Small intestine (tissue), 16 donors: ENCODE measurements at places on chromosomes 11 and 22. TPM values are rescaled to one million over a fixed set of nuclear protein-coding genes. Genes with fewer than 3 reads are reported as not detected.

- peaks cover 8% of the 10 kb centered on the region for H3K4me1 ChIP-seq
- DNase-seq: peak; percentile 35
- no peak overlapping the region for H3K27ac ChIP-seq
- H3K36me3 ChIP-seq: peaks cover 67% of the 10 kb centered on the region
Measured at GRCh38 chr11:62716206-62716605, 8.7 kb downstream of the GNG3 start.

DNA sequence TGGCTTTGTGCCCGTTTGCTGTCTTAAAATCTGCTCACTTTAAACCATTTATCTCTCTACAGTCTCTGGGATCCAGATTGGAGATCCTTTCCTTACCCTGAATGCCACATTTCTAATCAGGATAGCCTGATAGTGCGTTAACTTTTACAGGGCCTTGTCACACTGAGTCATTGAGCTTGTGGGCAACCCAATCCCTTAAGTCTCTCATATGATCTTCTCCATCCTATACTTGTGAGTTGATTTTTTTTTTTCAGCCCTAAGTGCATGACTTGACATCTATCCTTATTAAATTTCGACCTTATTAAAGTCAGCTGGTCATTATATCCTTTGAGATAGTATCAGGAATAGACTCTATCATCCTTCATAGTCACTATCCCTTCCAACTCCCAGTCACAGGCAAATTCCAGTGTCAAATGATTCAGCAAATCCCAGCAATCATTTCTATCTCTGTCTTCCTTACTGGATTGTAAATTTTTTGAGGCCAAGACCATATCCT, 57.7 kb downstream of the TEAD1 start:
- H3K27me3 ChIP-seq: no peaks in the 10 kb centered on the region
- peaks cover 3% of the 10 kb centered on the region for H3K36me3 ChIP-seq
- H3K27ac ChIP-seq: no peak overlapping the region
- no peak overlapping the region for H3K4me3 ChIP-seq

The ANO1 gene
- 1.1 TPM for polyA plus RNA-seq

The HEPHL1 gene
- polyA plus RNA-seq: not detected

- peaks cover 3% of the 10 kb centered on the region for H3K27me3 ChIP-seq
- no peak for DNase-seq
- H3K36me3 ChIP-seq: no peaks in the 10 kb centered on the region
- H3K27ac ChIP-seq: no peak overlapping the region
- no peaks in the 10 kb centered on the region for H3K4me1 ChIP-seq
Measured at GRCh38 chr11:34536056-34536455, 22.5 kb upstream of the ELF5 start.
